NCI-H1105 treated with DMSO at 0.1 percent for 48 hours (cell line): ENCODE measurements at places on chromosomes 2 and 18.

- DNase-seq = no peak
Measured at GRCh38 chr2:143717536-143718168, 588.4 kb downstream of the ARHGAP15 start.

- DNase-seq = no peak
Measured at GRCh38 chr2:213148572-213149261, 2.7 kb downstream of the IKZF2 start.

- DNase-seq = no peak
Measured at GRCh38 chr2:49935449-49935848, 781.1 kb upstream of the FSHR start.

- no peak for DNase-seq
Measured at GRCh38 chr2:28209864-28210263, 182.8 kb upstream of the FOSL2 start.

GRCh38 chr2:182103526-182103925 is 117.9 kb downstream of the PPP1R1C start:
- no peak for DNase-seq

DNA sequence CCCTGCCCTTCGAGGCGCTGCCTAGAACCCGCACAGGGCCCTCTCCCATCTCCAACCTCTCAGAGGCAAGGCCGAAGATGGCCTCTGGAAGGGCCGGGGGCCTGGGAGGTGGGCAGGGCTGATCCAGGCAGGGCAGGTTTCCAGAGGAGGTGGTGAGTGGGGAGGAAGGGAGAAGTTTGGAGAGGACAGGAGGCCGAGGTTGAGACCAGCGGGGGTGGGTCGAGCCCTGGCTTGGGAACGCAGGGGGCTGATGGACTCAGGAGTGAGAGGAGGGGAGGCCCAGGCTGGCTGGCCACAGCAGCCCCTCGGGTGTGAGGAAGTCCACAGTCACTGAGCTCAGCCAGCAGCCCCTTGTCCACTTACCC is 10.5 kb downstream of the CAPN10 start:
- DNase-seq = no peak

DNA sequence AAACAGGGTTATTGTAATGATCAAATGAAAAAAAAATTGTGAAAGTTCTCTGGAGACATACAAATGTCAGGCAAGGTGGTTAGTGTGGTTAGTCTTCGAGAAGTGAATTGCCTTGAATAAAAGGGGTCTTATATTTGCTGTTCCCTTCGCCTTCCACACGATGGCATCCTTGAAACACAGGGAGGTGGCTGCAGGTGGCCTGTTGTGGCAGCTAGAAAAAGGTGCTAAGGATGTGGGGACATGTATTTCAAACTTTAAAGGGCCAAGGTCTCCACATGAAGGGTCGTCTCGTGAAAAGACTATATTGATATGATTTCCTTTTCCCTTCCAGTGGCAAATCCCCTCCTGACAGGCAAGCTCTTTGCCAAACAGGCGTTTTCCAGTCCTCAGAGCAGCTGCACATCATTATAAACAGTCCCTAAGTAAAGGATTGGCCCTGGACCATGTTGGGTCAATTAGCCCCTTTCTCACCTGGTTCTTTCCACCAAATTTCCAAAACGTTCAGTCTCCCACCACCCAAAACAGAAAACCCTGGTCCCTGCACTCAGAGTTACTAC is 68.5 kb downstream of the COPS8 start:
- DNase-seq = no peak

DNA sequence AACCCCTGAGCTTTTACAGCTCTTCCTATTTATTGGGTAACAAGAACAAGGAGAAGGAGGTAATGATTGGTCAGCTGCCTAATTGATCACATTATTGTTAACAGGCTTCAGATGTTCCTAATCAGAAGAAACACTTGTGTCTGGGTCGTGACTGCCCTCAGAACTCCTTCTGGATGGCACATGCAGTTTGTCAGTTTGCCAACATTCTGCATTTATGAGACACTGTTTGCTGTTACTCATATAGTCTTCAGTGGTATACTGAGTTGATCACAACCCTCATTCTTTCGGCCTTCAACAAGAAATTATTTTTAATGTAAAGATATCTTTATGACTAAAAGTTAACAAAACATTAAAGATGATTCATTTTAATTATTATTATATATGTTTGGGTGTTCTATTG is 95.7 kb upstream of the DOCK10 start:
- no peak for DNase-seq

- no peak for DNase-seq
Measured at GRCh38 chr2:36701391-36701795, 4.9 kb downstream of the VIT start.

DNA sequence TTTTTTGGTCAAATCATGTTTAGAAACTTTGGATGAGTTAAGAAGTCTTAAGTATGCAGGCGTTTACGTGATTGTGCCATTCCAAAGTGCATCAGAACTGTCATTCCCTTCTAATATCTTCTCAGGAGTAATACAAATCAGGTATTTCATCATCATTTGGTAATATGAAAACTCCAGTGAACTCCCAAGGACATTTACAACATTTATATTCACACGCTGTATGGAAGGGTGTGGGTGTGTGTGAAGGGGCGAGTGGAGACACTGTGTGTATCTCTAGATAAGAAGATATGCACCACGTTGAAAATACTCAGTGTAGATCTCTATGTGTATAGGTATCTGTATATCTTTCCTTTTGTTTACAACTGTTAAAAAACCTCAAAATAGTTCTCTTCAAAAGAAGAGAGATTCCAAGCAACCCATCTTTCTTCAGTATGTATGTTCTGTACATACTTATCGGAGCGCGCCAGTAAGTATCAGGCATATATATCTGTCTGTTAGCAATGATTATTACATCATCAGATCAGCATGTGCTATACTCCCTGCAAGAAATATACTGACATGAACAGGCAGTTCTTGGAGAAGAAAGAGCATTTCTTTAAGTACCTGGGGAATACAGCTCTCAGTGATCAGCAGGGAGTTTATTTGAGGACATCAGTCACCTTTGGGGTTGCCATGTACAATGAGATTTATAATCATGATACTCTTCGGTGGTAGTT is 29.3 kb downstream of the COX7A2L start:
- no peak for DNase-seq

- peak; percentile 89 for DNase-seq
Measured at GRCh38 chr18:42675810-42676209, 439.7 kb downstream of the RIT2 start.

GRCh38 chr2:166297951-166298350 is 77.8 kb downstream of the SCN9A start:
- no peak for DNase-seq
